Occipital lobe (tissue), 3 donors: ENCODE measurements at places on chromosomes 7 and 10. TPM values are rescaled to one million over a fixed set of nuclear protein-coding genes. Genes with fewer than 3 reads are reported as not detected.

The PRLHR gene
- total RNA-seq: 4.1 TPM

The GBX1 gene
- not detected for total RNA-seq

The PPP1R9A gene
- total RNA-seq: 115 TPM

The NKX2-3 gene
- total RNA-seq: not detected

The MGAM2 gene
- not detected for total RNA-seq

The BAZ1B gene
- 53.0 TPM for total RNA-seq

The MEOX2 gene
- total RNA-seq: 0.16 TPM

The SUN3 gene
- total RNA-seq: not detected

The OPN4 gene
- not detected for total RNA-seq

The TLX1 gene
- not detected for total RNA-seq

The HOXA11 gene
- not detected for total RNA-seq

The HEPACAM2 gene
- not detected for total RNA-seq

The FGL2 gene
- total RNA-seq: 3.4 TPM

- DNase-seq: no peak
Observed at GRCh38 chr10:47222461-47222860, 77.5 kb upstream of the GDF10 start.

- DNase-seq: peak; percentile 74
Observed at GRCh38 chr7:140924019-140924820, 509 bp downstream of the BRAF start.

DNA sequence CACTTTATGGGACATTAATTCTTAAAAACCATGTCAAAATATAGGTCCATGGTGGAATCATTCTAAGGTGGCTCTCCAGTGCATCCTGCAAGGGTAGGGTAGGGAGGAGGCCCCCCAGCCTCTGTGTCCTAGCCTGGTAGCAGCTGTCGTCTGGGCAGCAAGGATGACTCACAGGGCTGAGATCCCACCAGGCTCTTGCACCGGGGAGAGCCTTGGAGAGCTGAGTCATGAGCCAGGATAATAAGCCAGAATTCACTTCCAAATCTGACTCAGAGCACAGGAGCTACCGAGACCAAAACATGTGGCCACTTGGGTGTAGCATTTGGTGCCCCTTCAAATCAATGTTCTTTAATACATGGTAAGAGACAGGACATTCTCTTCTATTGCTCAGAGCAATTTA, 298.5 kb downstream of the NEBL start:
- peak; percentile 65 for DNase-seq

DNA sequence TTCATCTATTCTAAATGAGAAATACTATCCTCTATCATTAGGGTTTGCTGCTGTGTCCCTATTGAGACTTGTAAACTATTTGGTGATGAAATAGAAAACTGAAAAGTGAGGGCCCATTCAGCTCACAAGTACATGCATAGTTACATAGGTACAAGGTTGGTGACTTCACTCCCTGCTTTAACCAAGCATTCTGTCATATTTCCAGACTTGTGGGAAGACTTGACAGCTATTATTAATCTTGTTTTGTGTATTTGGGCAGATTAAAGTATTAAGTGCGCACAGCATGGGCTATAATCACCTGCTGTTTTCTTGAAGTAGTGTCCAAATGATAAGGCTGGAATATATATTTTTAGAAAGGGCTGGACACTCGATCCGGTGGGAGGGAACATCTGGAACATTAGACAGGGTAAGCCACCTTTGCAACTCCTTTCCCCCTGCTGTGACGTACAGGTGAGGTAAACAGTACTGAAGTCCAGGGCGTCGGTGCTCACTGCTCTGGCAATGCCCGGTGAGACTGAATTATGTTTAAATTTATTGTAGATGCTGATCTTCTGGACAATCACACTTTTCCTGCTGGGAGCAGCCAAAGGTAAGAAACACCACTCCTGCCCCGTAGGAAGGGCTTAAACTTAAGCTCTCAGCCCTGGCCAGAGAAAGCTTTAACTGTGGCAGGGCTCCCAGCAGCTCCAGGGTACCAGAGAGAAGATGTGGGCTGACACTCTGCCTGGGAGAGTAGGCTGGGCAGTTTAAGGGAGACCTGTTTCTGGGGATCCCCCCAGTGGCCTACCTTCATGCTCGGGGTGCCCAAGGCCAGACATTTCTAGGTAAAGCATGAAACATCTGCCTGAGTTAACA, at the start of gene PNLIPRP1:
Gene PNLIPRP1 (plus strand): TSS at position 370 of the 855 bp plus-strand sequence. CDS start 171 bp downstream, at position 541.
- DNase-seq: no peak

DNA sequence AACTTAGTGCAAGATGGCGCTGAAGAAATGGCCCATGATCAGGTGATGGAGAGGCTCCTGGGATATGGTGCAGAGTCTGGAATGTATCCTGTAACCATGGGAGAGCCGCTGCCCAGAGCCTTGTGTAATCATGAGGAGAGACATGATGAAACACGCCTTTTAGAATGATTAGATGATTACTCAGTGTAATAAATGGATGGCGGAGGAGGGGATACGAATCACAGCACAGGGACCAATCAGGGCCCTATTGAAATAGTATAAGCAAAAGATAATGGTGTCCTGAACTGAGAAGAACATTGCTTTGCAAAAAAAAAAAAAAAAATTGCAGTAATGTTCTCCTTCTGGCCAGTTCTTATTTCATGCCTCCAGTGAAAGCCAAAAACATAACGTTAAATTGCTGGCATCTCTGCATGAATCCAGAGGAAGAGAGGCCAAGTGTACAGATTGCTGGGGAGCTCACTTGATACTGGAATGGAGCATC, 668.5 kb upstream of the AUTS2 start:
- no peak for DNase-seq

DNA sequence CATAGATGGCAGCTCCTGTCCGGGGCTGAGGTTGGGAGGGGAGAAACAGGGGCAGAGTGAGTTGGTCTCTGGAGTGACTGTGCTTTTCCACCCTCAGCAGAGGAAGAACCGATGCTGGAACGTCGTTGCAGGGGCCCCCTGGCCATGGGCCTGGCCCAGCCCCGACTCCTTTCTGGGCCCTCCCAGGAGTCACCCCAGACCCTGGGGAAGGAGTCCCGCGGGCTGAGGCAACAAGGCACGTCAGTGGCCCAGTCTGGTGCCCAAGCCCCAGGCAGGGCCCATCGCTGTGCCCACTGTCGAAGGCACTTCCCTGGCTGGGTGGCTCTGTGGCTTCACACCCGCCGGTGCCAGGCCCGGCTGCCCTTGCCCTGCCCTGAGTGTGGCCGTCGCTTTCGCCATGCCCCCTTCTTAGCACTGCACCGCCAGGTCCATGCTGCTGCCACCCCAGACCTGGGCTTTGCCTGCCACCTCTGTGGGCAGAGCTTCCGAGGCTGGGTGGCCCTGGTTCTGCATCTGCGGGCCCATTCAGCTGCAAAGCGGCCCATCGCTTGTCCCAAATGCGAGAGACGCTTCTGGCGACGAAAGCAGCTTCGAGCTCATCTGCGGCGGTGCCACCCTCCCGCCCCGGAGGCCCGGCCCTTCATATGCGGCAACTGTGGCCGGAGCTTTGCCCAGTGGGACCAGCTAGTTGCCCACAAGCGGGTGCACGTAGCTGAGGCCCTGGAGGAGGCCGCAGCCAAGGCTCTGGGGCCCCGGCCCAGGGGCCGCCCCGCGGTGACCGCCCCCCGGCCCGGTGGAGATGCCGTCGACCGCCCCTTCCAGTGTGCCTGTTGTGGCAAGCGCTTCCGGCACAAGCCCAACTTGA, 2.7 kb downstream of the REPIN1 start:
- no peak for DNase-seq

- DNase-seq: no peak
Observed at GRCh38 chr7:29955075-29955792, 34.4 kb downstream of the SCRN1 start.

DNA sequence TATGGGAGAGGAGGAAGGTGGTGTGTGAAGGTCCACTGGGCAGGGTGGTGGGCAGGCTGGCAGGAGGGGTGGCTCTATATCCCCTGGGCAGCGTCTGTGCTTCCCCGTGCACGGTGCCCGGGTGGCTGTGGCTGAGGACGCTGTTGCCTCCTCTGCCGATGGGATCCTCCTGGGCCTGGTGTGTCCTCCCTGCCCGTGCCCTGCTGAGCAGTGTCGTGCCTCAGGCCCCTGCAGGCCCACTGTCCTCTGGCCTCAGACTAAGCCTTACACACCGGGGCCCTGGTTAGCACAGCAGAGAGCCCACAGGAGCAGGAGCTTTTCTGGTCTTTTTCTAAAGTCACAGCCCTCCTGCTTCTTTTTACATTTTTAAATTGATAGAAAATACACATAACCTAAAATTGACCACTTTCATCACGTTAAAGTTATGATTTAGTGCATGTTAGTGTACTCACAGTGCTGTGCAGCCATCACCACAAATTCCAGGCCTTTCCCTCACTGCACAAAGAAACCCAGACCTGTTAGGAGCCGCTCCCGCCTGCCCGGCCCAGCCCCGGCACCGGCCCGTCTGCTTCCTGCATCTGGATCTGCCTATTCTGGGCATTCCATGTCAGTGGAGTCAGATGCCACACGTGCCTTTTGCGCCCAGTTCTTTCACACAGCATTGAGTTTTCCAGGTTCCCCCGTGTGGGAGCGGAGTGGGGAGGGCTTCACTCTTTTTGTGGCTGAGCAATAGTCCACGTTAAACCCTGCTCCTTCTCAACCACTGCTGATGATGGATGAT, 19.4 kb downstream of the PFKFB3 start:
- DNase-seq: no peak

- DNase-seq: no peak
Observed at GRCh38 chr10:43782814-43783213, 134.1 kb upstream of the ZNF32 start.

- no peak for DNase-seq
Observed at GRCh38 chr10:79320820-79321493, 26.3 kb upstream of the PPIF start.

- no peak for DNase-seq
Observed at GRCh38 chr10:17785276-17785930, 23.7 kb upstream of the MRC1 start.

DNA sequence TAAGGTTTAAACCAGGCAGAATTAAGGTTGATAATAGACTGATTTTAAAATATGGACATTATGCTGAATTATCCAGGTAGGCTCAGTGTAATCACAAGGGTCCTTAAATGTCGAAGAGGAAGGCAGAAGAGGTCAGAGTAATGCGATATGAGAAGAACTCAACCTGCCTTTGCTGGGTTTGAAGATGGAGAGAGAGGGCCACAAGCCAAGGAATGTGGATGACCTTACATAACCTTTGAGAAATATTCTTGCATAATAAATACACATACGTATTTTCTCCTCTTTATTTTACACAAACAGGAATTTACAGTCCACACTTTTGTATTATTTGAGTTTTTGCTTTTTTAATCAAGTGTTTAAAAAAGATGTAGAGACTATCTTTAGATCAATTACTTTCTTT, 88.5 kb downstream of the ST7 start:
- no peak for DNase-seq

GRCh38 chr7:121123032-121123431, 134.5 kb downstream of the CPED1 start:
- no peak for DNase-seq

DNA sequence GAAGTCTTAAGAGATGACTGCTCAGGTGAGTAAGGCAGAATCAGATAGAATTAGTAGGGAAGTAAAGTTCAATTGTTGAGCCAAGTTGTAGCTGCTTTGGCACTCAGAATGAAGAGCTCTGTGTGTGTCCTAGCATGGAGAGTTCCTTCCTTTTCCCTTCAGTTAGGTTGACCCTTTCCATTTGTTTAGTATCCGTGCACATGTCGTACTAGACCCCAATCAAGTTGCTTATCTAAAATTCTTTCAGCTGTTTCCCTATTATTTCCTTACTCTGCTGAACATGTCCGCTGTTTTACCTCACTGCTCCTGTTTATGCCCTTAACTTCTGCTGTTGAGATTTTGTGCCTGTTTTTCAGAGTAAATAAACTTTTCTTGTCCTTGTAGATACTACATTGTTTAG, 13.3 kb downstream of the ZNF655 start:
- DNase-seq: no peak

DNA sequence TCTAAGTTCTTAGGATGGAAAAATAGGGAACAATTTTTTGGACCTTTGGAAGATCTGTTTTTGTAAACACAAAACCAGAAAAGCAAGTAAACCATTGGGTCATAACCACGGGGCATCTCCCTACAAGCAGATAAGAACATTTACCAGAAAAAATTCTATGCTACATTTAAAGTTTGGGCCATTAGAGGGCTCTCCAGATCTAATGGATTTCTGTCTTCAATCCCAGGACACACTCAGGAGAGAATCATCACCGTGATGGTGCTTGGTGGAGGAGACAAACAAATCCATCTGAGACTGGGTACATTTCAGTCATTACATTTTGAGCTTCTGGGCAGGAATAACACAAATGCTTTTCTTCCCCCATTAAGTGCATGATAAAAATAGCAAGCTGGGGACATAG, 178.4 kb upstream of the TARP start:
- no peak for DNase-seq

- DNase-seq: no peak
Observed at GRCh38 chr7:35035511-35035961, 1.7 kb downstream of the DPY19L1 start.

- no peak for DNase-seq
Observed at GRCh38 chr10:26217396-26218086, 967 bp downstream of the GAD2 start.

DNA sequence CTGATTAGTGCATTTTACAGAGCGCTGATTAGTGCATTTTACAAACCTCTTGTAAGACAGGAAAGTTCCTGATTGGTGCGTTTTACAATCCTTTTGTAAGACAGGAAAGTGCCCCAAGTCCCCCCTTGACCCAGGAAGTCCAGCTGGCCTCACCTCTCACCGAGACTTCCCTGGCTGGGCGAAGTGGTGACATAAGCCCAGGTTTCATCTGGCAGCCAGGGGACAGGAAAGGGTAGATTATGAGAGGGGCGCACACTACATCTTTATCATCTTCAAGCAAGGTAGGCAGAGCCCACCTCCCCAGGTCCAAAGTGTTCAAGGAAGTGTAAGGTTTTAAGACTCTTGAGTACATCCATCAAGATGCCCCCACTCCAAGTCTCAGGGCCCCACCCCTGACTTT, 5.5 kb upstream of the GDF10 start:
- no peak for DNase-seq

GRCh38 chr7:73343671-73344380, 15.9 kb downstream of the FKBP6 start:
- no peak for DNase-seq

DNA sequence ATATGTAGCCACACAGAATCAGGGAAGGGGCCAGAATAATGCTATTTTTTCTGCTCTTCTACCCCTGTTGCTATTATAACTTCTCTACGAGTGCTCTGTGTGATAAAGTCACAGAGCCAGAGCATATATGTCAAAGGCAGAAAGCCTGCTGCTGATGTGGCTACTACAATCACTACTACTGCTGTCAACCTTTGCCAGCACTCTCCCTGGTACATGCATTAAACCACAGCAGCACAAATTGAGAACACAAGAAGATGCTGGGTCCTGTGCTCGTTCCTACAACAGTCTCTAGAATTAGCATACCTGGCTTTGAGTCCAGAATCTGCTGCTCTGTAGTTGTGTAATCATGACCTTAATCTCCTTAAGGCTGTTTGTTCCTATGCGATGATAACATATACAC, 108.6 kb downstream of the SEMA3A start:
- DNase-seq: no peak

- DNase-seq: no peak
Observed at GRCh38 chr10:48439581-48440041, 133.1 kb downstream of the MAPK8 start.

- DNase-seq: no peak
Observed at GRCh38 chr7:29922921-29923700, 66.5 kb downstream of the SCRN1 start.
